ENCODE measurements at places on chromosomes 6 and 20.

GRCh38 chr20:63351811-63352591 lies 9.1 kb downstream of the CHRNA4 start:
- no peak for DNase-seq

DNA sequence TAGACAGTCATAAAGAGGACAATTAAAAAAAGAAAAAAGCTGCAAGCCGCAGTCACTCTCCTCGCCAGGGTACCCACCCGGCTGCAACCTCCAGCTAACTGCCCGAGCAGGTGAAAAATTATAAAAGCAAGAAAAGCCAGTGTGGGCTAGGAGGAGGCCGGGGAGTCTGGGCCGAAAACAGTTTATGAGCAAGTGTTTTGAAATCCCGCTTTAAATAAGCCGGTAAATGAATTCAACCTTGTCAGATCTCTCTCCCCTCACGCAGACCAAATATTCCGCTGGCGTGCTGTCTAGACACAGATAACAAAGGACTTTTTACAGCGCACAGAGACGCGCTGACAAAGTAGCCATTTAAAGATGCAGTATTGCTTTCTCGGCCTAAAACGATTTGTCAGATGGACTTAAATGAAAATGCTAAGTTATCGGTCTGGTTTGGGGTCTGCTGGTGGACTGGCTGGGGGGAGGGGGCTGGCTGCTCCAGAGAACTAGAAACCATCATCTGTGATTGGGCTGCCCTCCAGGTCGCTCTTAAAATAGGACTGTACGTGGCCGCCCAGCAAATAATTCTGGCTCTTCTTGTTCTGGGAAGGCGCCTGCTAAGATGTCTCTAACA lies 24.6 kb downstream of the PMEPA1 start:
- no peak for DNase-seq

GRCh38 chr20:25061821-25062530 lies 4.0 kb upstream of the ACSS1 start:
- DNase-seq = no peak

DNA sequence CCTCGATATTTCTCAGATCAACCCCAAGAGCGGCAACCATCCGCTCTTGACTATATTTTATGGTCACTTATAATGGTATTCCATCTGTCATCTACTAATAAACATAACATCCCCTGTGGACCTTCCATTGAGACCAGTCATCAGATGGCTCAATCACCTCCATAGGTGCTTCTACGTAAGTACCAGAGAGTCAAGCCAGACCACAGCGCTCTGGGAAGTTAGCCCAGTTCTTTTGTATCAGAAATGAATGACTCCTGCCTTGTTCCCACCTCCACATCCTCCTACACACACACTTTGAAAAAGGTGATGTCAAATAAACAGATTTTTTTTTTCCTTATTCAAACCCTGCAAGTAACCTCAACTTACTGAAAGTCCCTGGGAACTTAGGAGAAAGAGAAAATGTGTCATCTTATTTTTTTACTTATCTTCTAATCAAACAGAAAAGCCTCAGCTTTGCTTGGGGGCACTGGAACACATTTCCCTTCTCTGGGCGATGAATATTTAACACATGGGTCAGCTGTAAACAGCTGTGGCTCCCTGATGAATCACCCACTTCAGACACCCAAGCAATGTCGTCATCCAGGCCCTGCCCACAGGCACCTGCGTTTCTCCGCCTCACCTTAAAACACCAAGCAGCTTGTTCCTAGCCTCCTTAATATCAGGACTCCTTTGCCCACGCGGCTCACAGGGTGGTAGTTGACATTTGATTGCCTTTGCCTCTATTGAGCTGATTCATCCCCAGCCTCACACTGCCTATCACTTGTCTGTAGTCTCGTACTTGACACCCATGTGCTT lies 121.4 kb upstream of the LY86 start:
- no peak for DNase-seq

DNA sequence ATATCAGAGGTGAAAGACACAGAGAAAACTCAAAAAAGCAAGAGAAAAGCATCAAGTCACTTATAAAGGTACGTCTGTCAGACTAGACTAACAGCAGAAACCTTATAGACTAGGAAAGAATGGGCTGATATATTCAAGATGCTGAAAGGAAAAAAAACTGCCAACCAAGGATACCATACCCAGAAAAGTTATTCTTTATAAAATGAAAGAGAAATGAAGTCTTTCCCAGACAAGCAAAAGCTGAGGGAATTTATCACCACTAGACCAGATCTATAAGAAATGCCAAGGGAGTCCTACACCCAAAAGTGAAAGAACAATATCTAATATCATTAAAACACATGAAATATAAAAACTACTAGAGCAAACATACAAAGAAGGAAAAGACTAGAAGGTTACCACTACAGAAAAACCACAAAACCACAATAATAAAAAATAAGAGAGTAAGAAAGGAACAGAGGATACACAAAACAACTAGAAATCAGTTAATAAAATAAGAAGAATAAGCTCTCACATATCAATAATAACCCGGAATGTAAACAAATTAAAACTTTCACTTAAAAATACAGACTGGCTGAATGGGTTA lies 6.2 kb downstream of the MOXD1 start:
- no peak for DNase-seq

DNA sequence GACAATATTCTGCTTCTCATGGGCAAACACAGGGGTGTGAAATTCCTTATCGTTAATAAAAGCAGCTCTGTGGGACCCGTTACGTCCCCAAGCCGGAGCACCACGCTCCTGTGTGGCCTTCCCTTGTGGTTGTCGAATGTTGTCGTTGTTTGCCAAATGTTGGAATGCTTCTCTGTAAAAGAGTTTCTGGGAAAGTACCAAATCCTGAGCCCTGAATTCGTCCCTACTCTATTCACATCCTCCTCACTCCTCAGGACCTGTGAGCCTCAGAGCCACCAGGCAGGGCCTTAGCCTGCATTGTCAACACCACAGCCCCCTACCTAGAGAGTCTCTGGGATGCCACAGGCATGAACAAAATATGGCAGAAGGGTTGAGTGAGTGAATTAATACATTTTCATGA lies 64.0 kb downstream of the THBS2 start:
- DNase-seq = no peak

- DNase-seq = no peak
Measured at GRCh38 chr6:129314575-129314974, 395.4 kb downstream of the ARHGAP18 start.

DNA sequence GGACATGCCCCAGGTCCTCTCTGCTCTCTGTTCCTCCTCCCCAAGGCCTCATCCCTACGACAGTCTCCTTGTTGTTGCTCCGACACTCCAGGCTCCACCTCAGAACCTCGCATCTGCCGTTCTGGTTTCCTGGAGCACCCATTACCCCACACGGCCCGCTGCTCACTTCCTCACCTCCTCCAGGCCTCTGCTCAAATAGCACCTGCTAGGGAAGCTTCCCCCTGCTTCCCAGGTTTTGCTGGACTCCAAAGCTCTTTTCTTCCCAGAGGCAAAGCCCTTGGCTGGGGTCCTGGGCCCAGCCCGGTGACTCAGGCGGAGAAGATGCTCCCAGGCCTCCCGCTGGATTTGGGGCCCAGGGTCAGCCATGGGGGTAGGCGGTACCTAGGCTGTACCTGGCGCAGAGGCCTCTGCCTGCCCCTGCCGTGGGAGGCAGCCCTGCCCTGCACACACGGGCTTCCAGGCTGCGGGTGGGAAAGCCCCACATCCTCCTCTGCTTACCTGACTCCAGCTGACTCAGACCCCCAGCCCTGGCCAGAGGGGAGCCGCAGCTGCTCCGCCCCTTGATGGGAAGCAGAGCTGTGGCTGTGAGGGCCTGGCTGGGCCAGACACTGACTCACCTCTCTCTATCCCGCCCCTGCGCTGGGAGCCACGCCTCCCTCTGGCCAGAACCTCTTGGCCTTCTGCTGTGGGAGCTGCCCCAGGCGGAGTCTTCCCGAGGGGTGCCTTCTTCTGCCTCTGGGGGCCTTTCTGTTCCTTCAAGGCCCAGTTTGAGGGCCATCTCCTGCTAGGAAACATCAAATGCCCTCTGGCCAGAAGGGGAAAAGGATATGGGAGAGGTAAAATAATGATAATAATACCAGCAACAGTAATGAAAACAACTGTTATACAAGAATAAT lies 130.5 kb downstream of the CEBPB start:
- peak; percentile 30 for DNase-seq

- no peak for DNase-seq
Measured at GRCh38 chr20:5919626-5920544, 30.4 kb downstream of the TRMT6 start.

DNA sequence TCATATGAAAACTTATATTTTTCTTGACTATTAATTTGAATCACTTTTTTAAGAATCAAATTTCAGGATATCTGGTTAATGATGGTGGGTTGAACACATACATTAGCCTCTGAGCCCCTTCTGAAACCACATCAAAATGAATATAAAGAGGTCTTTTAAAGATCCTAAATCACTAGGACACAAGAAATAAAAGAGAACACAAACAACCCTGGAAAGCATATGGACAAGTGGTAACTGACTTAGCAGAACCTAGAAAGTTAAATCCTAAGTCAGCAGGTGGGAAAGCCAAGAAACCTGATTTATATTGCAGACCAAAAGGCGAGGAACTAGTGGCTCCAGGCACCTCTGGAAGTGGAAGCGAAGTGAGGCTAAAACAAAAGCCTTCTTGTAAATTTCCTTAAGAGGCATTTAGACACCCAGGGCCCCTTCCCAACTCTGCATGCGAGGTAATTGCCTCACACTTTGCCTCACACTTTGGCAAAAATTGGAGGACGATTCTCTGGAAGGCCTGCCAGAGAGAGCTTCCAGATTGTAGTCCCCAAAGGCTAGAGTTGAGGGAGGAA lies 293.9 kb downstream of the KHDC1L start:
- DNase-seq = no peak

- DNase-seq = no peak
Measured at GRCh38 chr6:77030929-77031674, 432.2 kb downstream of the HTR1B start.

DNA sequence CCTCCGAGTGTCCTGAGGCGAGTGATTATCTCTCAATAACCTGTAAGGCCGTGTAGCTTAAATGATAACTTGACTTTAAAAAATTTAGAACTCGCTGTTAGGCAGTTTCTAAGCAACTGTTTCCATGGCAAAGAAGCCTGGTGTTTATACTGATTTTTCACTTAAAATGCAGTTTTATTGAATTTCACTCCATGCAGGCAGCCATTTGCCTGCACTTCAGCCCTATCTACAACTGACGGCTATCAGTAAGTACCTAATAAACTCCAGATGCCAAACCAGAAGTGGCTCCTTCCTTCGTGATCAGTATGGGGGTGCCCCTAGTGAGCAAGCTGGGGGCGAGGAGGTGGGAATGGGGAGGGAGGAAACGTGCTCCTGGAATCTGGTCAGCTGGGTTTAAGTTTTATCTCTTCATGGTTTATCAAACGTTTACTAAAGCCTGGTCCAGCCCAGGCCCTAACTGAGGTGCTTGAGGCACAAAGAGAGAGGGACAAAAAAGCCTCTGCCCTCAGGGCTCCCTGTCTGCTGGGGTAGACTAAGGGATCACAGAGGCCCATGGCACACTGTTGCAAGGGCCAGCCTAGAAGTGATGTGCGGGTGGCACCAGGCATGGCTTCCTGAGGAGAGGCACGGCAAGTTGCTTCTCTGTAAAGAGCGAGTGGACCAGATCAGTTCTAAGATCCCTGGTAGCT lies 45.5 kb downstream of the TTI1 start:
- no peak for DNase-seq

DNA sequence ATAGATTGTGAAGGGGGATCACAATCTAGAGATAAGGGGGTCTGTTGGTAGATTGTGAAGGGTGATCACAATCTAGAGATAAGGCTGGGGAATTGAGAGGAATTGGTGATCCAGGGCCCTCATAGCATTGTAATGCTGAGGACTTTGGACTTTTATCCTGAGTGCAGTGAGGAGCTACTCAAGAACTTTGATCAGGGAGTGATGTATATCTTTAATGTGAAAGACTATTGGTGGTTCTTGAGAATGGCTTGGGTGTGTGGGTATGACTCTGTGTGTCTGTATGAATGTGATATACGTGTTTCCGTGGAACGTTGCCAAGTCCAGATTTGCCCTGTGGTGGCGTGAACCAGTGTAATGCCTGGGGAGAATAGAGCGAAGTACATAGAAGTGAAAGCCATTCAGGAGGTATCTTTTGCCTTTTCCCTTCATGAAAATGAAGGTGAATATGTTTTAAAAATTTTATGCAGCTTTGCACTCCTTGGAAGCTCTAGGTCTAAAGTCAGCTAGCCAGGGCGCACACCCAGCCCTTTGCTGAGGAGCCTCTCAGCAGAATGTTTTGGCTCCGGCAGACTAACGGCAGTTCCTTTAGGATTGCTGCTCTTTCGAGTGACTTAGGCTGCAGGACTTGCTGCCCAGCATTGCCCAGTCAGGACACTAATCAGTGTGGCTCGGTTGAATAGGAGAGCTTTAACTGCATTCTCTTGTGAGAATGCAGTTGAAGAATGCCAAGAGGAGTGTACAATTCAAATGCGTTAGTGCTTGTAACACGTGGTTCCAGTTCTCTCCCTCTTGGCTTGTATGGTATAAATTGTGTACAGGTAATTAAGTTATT lies 3.5 kb downstream of the ZFAND3 start:
- peak; percentile 31 for DNase-seq

- peak; percentile 61 for DNase-seq
Measured at GRCh38 chr6:109441069-109441816, 719 bp downstream of the SMPD2 start.

DNA sequence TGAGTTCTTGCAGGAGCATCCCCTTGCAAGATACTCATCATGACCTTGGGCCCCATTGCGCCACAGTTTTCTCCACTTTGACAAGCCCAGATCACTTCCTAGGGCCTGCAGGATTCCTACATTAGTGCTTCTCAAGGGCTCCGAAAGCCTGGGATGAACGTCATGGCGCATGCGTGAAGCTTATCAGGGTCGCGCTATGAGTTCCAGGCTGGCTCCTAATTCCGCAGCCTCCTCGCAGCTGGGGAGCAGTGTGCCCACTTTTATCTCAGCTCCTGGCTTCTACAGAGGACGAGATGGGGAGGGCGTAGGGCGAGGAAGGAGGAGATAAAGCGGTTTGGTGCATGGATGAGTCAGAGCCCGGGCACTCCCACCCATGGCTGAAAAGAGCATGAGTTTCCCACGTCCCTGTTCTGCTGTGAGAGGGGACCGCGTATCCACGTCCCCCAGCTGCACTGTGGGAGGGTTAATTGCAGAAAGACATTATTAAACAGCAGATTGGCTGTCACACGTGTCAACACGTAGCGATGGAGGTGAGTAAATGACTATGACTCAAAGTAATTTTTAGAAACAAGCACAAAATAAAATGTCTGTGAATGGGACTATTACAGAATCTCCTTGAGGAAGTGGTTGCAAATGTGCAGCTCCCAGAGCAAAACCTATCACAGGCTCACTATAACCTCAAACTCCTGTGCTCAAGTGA lies 72.9 kb upstream of the DSP start:
- DNase-seq = no peak
